CD4-positive, alpha-beta memory T cell (primary cell): ENCODE measurements at places on chromosomes 4 and X.
A peak's percentile ranks its signal among the peaks of the same experiment; 100 is the strongest.

DNA sequence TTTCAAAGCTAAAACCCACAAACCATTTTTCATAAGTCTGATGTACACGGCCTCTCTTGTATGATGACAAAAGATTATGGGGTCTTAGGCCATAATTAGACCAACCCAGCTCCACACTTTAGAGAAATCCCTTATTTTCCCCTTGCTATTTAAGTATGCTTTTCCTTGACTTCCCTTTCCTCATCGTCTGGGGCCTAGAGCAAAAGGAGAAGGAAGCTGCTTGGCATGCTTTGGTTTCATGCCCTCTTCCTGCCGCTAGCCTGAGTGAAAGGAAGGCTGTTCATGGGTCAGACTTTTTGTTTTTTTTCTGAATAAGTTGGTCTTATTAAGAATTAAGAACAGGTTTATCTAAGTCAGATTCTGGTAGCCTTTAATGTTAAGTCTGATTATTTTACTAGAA is 10.6 kb upstream of the RASGEF1B start:
- no peak for DNase-seq

DNA sequence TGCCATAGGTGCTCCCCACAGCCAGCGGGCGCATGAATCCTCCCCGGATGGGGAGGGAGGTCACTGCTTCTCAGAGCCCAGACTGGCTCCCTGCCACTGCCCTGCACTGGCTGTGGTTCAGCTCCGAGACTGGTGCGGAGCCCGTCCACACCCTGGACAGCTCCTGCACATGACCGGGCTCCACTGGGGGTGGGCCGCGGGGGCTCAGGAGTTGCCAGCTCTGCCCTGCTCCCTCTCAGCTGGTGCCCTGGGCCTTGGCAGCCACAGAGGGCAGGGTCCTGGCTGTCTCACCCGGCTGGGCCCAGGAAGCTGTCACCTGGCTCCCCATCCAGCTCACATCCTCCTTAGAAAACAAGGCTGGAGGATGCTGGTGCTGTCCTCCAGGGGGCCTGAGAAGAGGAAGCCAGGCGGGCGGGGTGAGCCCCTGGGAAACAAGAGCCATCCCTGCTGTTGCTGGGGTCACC is 64.9 kb upstream of the ADRA2C start:
- DNase-seq: no peak

DNA sequence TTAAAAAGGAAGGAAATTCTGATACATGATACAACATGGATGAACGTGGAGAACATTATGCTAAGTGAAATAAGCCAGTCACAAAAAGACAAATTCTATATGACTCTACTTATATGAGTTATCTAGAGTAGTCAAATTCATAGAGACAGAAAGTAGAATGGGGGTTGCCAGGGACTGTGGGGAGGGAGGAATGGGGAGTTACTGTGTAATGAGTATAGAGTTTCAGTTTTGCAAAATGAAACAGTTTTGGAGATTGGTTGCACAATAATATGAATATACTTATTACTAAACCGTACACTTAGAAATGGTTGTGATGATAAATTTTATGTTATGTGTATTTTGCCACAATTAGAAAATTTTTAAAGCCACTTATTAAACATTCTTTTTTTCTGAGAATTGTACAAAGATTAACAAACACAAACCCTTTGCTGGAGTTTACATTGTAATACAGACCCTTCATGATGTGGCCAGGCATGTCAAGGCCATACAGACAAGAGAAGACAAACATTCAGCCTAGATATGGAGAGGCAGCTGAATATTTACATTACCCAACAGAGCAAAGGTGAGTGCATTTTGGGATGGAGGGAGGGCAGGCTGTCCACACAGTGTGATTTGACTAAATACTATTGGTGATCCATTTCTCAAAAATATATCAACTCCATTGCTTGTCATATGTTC is 21.2 kb upstream of the GPC3 start:
- no peak for DNase-seq

DNA sequence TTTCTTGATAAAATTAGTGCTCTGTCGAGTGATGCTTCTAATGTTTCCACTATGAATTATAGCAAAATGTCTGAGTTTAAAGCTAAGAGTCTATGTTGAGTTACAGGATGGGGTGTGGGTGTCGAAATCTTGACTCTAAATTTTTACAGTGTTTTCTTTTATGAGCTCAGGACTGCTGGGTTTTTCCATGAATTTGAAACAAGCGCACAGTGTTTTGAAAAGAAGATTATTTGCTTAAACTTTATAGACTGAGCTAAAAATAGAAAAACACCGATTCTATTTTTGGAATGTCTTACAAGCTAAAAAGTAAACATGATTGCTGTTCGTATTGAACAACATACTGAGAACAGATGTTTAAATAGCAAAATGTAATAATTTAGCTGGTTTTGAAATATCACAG is 7.5 kb downstream of the PTTG2 start:
- no peak for DNase-seq

GRCh38 chrX:110989869-110990268 is 106.1 kb upstream of the PAK3 start:
- DNase-seq: no peak

- no peak for DNase-seq
Measured at GRCh38 chr4:23648854-23649596, 240.8 kb downstream of the PPARGC1A start.

DNA sequence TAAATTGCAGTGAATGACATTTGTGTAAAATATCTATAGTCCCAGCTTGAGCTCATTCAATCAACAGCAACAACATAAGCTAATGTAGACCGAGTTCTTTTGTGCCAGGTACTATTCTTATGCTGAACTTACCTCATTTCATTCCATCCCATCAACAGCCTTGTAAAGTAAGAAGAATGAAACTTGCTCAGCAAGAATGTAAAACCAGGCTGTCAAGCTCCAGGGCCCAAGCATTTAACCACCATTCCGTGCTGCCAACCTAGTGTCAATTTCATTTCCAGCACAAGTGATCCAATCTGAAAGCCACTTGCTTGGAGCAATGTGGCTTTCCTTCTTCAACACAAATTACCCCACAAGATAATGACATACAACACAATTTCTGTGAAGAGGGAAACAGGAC is 36.6 kb downstream of the RASSF6 start:
- no peak for DNase-seq

DNA sequence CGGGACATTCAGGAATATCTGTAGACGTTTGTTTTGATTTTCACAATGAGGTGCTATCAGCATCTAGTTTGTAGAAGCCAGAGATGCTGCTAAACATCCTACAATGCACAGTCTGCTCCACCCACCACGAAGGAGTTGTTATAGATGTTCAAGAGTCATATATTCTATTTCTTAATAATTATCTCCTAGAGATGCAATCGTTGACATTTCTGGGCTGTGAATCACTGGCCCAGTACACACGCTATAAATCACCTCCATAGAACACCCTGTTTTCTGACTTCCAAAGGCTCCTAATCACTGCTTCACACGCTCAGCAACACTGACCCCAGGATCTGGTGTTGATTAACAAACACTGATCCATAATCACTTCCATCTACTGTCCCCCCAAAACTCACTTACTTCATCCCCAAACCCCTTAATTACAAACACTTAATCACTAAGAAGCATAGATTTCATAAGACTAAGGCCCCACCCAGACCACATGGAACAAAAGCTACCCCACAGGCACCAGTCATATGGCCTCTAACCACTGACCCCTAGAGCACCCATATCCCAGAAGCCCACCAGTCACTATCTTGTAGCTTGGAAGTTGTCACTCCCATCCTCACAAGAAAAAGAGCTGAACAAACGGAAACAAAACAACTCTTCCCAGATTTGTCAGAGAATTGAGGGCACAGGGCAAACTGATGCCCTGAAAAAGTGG is 31.7 kb upstream of the ZNF41 start:
- DNase-seq: no peak

GRCh38 chrX:103734125-103734760 is 23.5 kb downstream of the TMEM31 start:
- DNase-seq: no peak

GRCh38 chr4:60078984-60079383 is 1121.1 kb upstream of the ADGRL3 start:
- DNase-seq: no peak

DNA sequence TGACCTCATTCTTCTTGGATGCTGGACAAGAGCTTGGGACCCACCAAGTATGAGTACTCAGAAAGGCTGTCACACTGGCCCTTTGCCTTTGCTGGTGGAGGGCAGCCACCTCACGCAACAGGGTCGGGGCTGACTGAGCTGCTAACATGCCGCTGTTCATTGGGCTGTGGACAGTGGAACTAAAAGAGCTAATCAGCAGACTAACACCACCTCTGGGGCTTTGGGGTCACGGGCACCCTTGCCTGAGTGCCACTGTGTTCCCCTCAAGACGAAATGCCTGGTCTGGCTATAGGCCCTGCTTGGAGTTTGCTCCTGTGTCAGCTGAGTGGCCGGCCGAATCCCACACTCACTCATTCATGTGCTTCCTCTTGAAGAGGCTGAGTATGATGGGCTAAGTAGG is 559.6 kb downstream of the SPRY1 start:
- DNase-seq: no peak

- DNase-seq: no peak
Measured at GRCh38 chrX:8755813-8756212, 23.9 kb upstream of the ANOS1 start.

DNA sequence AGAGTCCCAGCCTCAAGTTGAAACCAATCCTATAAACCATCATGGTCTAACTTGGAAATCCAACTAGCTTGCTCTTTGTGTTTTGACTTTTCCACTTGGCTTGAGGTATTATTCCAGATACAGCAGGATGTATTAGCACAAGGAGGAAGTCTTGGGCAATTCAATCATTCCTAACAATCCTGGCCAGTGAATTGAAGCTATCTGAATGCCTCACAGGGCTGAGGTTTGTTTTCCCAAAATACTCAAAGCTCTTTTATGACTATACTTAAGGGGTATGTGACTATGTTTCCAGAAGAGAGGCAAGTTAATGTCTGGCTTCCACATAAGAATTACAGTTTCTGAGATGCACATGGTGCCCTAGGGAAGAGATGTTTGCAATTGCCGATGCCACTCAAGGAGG is 66.8 kb upstream of the SH3RF1 start:
- no peak for DNase-seq

DNA sequence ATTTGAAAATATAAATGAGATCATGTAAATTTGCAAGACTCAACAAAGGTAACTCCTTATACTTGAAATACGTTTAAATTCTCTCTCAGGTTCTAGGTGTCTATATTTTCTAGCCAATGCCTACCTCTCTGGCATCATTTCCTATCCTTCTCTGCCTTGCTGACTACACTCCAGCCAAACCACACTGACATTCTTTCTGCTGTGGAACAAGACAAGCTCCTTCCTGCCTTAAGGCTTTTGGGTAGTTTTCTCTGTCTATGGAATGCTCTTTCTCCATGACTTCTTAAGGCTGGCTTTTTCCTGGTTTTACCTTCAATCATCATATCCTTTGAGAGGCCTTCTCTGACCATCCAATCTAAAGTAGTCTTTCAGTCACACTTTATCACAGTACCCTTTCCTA is 201.0 kb downstream of the SPRY1 start:
- DNase-seq: no peak

GRCh38 chrX:7620560-7620959 is 222.4 kb upstream of the VCX start:
- DNase-seq: no peak

DNA sequence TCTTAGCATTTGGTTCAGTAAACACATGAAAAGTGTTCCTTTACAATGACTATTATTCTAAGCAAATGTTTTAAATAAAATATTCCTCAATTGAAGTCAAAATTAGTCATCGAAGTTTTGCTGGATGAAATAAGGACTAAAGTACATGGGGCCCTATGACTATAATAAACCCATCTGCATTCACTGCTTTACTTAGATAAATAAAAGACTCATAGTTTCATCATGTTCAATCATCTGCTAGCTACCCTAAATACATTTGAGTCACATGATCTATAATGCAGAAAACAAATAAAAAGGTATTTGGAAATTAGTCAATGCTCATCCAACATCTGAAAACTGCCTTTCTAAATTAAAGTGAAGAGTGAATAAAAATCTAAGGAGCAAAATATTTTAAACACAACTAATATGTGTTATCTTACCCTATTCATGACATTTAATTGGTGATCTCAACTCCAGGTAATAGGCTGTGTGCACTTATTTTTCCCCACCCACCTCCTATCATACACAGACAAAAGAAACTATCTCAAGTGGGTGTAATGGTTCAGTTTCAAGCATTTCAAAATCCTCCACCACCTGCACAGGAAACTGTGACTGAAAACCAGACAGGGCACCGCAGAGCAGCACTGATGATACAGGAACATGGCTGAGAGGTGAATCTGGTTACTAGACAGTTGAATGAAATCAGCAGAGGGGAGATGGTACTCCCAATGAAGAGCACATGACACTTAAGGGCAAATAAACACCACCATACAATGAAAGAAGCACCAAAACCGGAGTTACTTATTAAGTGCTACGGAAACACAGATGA is 78.6 kb downstream of the CAMK2D start:
- DNase-seq: peak; percentile 69

DNA sequence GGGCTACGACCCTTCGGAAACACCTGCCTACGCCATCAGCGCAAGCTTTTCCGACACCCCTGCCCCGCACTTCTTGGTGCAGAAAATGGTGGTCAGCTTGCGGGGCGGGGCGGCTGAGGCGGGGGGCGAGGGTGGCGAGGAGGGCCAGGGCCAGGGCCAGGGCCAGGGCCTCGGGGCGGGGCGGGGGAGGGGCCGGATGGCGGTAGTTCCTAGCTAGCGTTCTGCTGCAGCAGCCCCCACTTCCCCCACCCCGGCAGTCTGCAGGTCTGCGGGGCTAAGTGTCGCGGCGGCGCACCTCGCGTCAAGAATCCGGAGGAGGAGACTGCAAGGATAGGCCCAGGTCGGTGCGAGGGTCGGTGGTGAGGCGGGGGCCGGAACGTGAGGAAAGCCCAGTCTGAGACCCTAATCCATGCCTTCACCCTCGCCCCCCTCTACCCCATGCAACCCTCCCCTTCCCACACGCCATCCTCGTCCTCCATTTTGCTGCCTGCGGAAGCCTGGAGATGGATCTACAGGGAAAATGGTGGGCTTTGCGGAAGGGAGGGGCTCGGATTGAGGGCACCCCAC is 600 bp downstream of the BEX4 start:
- DNase-seq: no peak
